Omental fat pad (tissue), 4 donors: ENCODE measurements at places on chromosomes 13 and 19.
A peak's percentile ranks its signal among the peaks of the same experiment; 100 is the strongest.

DNA sequence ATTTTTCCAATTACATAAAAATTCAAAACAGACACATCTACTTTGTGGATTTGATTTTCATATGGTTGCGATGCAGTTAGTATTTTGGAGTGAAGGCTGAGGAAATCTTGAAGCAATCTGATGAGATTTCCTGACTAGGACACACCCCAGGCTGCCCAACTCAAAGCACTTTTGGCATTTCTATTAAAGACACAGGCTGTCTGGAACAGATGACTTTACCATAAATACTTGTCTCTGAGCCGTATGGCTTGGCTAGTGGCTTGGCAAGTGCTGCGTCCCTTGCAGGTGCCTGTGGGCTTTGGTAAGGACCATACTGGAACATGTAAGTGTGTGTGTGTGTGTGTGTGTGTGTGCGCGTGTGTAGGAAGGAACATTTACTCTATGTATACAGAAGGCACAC is 218.8 kb downstream of the FGF9 start:
- no peak for DNase-seq

GRCh38 chr13:20566468-20566897 is 474 bp upstream of the IFT88 start:
- DNase-seq: peak; percentile 25

GRCh38 chr13:60491531-60491930 is 94.5 kb downstream of the TDRD3 start:
- DNase-seq: no peak

DNA sequence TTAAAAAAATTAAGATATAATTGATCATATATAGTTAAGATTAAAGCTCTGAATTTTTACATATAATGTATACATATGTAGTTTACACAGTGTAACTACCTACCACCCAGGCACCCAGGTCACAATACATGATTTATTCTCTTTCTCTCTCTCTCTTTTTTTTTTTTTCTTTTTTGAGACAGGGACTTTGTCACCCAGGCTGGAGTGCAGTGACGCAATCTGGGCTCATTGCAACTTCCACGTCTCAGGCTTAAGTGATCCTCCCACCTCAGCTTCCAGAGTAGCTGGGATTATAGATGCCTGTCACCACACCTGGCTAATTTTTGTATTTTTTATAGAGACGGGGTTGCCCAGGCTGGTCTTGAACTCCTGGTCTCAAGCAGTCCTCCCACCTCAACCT is 18.8 kb upstream of the CLASRP start:
- no peak for DNase-seq

DNA sequence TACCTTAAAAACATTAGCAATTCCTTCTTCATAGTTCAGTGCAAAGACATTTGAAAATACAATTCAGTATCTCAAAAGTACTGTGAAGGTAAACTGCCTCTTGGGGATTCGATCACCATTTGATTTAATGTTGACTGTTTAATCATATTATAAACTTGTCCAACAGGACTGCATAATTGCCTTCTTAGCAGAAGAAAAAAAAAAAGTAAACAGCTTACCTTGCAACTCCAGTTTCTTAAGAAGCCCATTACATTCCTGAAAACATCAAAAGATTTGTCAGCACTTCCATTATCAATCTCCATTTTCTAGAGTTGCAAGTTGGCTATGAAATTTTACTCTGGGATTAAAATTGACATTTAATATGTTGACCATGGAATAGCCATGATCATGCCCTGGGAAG is 1154.6 kb downstream of the OLFM4 start:
- no peak for DNase-seq

DNA sequence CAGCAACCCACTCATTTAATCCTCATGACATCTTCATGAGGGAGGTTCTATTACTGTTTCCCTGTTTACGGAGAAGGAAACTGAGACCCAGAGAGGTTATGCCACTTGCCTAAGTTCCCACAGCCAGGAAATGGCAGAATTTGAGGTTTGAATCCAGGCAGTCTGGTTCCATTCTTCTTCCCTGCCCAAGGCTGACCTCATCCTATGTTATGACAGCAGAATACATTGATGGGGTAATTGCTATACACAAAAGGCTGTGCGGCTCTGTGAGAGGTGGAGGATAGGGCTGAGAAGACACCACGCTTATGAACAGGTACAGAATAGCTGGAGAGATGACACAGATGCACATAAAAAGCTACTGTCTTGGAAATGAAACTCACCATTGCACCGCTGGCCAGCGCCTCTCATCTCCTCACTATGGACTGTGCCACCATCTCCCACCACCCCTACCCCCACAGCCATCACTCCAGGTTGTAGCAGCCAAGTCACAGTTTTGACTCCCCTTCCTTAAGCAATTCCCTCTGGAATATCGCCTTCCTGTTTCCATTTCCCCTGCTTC is 11.5 kb downstream of the MAG start:
- no peak for DNase-seq

DNA sequence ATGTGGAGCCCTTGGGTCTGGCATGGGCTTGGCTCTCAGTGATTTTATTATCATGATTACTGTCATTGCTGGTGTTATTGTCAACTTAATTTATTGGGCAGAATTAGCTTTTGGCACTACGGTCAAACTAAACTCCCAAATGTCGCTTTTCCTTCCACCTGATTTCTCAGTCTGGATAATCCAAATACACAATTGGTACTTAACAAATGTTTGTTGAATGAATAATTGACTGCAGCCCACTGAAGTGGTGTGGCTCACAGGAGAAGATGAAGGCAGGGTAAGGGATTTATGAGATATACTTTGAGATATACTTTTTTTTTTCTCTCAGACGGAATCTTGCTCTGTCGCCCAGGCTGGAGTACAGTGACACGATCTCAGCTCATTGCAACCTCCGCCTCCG is 1.5 kb downstream of the COLGALT1 start:
- DNase-seq: no peak

DNA sequence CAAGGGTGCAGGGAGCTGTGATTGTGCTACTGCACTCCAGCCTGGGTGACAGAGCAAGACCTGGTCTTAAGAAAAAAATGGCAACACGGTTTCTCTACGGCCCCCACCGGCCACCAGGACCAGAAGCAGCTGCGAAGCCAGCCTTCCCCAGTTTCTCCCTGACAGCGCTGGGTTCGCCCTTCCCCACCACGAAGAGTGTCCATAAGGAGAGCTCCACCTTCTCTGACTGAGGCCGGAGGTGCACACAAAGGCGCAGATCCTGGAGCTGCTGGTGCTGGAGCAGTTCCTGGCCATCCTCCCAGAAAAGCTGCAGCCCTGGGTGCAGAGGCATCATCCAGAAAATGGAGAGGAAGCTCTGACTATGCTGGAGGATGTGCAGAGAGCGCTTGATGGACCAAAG is 52.2 kb upstream of the ZNF599 start:
- no peak for DNase-seq

DNA sequence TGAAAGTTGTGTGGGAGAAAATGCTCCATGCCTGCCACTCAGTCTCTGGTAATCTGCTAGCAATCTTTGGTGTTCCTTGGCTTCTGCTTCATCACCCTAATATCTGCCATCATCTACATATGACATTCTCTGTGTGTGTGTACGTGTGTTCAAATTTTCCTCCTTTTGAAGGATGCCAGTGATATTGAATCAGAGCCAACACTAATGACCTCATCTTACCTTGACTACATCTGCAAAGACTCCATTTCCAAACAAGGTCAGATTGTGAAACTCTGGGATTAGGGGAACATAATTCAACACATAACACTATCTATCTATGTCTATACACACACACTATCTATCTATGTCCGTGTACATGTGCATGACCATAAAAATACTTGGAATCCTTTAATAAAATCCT is 81.4 kb upstream of the IRS2 start:
- no peak for DNase-seq

DNA sequence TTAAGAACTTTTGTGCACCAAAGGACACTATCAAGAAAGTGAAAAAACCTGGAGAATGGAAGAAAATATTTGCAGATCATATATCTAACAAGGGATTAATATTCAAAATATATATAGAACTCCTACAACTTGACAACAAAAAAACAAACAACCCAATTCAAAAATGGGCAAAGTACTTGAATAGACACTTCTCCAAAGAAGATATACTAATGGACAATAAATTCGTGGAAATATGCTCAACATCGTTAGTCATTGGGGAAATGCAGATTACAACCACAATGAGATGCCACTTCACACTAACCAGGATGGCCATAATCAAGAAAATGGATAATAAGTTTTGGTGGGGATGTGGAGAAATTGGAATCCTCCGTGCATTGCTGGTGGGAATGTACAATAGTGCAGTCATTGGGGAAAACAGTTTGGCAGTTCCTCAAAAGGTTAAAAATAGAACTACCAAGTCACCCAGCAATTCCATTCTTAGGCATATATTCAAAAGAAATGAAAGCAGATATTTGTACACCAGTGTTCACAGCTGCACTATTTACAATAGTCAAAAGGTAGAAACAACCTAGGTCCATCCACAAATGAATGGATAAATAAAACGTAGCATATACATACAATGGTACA is 2.2 kb upstream of the LSR start:
- DNase-seq: no peak

GRCh38 chr13:39245688-39246087 is 207.4 kb downstream of the NHLRC3 start:
- DNase-seq: no peak

GRCh38 chr19:21838646-21839045 is 2.7 kb upstream of the ZNF43 start:
- no peak for DNase-seq

- DNase-seq: no peak
These were observed 21.9 kb downstream of the FBXO17 start for GRCh38 chr19:38953677-38954076.

DNA sequence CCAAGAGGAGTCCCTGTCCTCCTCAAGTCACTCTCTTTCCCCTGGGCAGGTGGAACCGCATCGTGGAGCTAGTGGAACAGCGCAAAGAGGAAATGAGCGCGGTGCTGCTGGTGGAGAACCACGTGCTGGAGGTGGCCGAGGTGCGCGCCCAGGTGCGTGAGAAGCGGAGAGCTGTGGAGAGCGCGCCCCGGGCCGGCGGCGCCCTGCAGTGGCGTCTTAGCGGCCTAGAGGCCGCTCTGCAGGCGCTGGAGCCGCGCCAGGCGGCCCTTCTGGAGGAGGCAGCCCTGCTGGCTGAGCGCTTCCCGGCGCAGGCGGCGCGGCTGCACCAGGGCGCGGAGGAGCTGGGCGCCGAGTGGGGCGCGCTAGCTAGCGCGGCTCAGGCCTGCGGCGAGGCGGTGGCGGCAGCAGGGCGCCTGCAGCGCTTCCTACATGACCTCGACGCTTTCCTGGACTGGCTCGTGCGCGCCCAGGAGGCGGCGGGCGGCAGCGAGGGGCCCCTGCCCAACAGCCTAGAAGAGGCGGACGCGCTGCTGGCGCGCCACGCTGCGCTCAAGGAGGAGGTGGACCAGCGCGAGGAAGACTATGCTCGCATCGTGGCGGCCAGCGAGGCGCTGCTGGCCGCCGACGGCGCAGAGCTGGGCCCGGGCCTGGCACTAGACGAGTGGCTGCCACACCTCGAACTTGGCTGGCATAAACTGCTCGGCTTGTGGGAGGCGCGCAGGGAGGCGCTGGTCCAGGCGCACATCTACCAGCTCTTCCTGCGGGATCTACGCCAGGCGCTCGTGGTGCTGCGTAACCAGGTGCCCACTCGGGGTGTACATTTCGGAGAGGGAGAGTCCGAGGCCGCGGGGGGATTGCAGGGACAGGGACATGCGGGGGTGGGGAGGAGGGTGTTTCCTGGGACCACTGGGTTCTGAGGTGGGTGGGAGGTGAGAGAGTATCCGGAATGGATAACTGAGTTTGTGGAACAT is 52.8 kb downstream of the SPTBN4 start:
- no peak for DNase-seq

DNA sequence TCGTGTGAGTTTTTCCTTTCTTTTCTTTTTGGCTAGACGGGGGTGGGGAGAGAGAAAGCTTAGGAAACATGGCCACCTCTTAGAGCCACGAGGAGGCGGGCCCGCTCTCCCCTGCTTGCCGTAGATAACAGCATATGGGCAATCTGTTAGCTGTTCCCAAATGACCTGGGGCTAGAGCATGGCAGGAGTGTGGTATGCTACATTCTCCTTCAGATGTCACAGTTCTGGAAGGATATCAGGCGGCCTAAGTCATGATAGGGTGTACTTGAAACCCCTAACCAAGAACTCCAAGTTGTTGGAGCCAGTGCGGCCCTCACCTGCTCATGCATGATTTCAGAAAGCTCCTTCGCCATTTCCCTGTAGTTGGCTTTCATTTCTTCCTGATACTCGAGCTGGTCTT is 44.3 kb upstream of the SLC15A1 start:
- no peak for DNase-seq

DNA sequence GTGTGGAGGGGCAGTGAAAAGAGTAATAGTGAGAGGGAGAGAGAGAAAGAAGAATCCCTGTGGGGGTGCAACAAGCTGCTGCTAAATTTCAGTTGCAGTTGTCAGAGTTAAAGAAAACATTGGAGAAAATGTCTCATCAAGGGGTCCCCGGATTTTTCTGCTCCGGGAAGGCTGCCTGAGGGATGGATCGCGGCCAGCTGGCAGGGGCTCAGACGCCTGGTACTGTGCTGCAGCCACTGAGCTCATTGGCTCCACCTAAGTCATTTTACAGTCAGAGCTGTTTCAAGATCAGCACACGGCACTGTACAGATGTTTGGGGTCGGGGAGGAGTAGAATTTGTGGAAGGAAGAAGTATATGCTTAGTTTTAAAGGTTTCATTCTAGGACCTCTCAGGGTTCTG is 106.2 kb downstream of the SHISA2 start:
- DNase-seq: no peak

- DNase-seq: no peak
These were observed 35.9 kb upstream of the DCT start for GRCh38 chr13:94515374-94515773.

DNA sequence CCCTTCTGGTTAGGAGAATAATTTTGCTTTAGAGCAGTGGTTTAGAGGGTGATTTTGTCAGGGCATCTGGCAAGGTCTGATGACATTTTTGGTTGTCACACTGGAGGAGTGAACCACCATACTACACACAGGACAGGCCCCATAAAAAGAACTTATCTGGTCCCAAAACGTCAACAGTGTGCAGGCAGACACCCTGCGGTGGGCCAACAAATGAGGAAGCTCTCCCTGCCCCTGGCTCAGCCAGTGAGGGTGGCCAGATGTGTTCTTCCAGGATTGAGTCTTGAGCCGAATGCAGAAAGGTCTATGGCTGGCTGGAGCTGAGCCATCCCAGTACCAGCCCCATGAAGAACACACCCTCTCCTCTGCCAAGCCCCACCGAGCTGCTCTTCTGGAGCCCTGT is 149.2 kb downstream of the MIPEP start:
- no peak for DNase-seq

GRCh38 chr13:52787235-52787634 is 47.6 kb upstream of the CNMD start:
- DNase-seq: no peak
